ENCODE measurements at places on chromosomes 1 and 21. TPM values are rescaled to one million over a fixed set of nuclear protein-coding genes. Genes with fewer than 3 reads are reported as not detected.

PEX11B gene
- 19.7 TPM for total RNA-seq

ETV3L gene
- not detected for total RNA-seq

PLEKHM2 gene
- 24.7 TPM for total RNA-seq

KRTAP13-2 gene
- total RNA-seq, result not detected
